ENCODE measurements at places on chromosomes 1 and 21.

DNA sequence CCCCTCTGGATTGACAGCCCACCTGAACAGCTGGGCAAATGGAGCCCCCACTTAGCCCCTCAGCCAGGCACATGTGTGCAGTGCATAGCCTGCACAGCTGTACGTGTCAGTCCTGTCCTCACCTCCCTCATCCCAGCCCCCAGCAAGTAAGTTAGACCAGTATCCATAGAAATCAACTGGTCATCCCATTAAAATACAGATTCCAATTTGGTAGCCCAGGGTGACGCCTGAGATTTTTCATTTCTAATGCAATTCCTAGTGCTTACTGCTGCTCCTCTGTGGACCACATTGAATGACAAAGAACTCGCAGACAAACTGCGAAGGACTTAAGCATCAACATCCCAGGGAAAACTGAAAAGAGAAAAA lies 99.0 kb upstream of the GJB5 start:
- DNase-seq, result no peak

DNA sequence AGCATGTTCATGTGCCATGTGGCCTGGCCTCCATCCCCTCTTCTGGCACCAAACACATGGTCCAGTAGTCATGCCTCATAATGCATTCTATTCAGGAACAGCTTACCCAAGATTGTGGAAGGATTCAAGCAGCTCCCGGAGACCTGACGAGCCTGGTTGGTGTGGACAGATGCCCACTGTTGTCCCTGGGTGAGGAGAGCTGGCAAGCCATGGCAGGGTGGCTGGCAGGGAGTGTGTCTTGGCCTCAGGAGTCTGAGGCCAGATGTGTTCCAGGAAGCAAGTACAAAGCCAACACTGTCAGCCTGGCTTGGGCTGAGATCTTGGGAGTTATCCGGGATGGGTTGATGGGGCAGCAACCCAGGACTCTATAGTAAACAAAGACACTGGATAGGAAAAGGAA lies 7.3 kb upstream of the FABP3 start:
- peak; percentile 37 for DNase-seq

- no peak for DNase-seq
These were observed 553.6 kb downstream of the PTPRU start for GRCh38 chr1:29789910-29790247.

GRCh38 chr1:24898152-24898908 lies 31.7 kb downstream of the RUNX3 start:
- DNase-seq, result peak; percentile 31
